Dermis lymphatic vessel endothelial cell (primary cell): ENCODE measurements at places on chromosomes 4 and X. TPM values are rescaled to one million over a fixed set of nuclear protein-coding genes. Genes with fewer than 3 reads are reported as not detected.

RBPJ gene
- total RNA-seq, result 45.8 and 70.0 TPM in 2 replicates

HUWE1 gene
- total RNA-seq, result 66.6 and 79.5 TPM in 2 replicates

CENPI gene
- 4.6 and 5.2 TPM in 2 replicates for total RNA-seq

NXF2 gene
- total RNA-seq, result not detected in 2 replicates

VGLL1 gene
- total RNA-seq, result not detected in 2 replicates

SPATA18 gene
- total RNA-seq, result 0.98 and 1.3 TPM in 2 replicates

GAGE2A gene
- not detected in 2 replicates for total RNA-seq

TRIM60 gene
- total RNA-seq, result not detected in 2 replicates

SLC25A53 gene
- 11.5 and 13.7 TPM in 2 replicates for total RNA-seq

C4orf54 gene
- total RNA-seq, result under 0.01 TPM in 1 of 2 replicates, not detected in the other

MOSPD2 gene
- 12.1 and 14.4 TPM in 2 replicates for total RNA-seq
